ENCODE measurements at places on chromosomes 1 and 21. TPM values are rescaled to one million over a fixed set of nuclear protein-coding genes. Genes with fewer than 3 reads are reported as not detected.

DNA sequence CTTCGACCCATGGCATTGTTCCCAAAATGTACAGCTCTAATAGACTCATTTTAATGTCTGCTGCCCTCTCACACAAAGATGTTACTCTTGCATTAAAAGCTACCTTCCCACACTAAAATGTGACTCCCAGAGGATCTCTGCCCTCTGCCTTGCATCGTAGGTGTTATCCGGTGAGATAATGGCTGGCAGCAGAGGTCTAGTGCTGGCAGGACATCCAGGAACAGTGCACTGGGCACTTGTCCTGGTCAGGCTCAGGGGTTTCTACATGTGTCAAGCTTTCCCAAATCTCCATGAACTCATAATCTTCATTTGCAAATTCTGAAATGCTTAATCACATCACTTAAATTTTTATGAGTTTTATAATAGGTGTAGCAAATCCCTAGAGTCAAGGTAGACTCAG is 310.6 kb downstream of the LRRIQ3 start:
- no peak for DNase-seq

DNA sequence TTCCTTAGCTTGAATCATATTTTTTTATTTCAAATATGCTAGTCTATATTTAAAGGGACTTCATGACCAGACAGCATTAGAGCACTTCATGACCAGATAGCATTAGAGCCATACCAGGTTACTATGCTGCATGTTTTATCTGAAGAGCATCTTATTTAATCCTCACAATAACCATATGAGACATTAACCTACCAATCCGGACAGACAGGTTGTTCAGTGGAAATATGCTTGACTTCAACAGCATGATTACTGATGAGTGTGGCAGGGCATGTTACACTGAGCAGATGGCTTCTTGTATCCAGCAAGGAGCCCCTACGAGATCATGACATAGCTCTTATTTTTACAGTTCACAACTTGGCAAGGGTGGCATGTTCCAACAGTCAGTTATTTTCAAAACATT is 85.0 kb upstream of the KCTD3 start:
- DNase-seq, result no peak

Gene PLA2G2A
- total RNA-seq, result not detected

Gene CNKSR1
- 7.0 TPM for total RNA-seq

- DNase-seq, result no peak
Observed at GRCh38 chr1:245428681-245429080, 273.9 kb downstream of the KIF26B start.

Gene NUDT4B
- not detected for total RNA-seq

- no peak for DNase-seq
Observed at GRCh38 chr1:172489847-172490246, 43.1 kb upstream of the SUCO start.

DNA sequence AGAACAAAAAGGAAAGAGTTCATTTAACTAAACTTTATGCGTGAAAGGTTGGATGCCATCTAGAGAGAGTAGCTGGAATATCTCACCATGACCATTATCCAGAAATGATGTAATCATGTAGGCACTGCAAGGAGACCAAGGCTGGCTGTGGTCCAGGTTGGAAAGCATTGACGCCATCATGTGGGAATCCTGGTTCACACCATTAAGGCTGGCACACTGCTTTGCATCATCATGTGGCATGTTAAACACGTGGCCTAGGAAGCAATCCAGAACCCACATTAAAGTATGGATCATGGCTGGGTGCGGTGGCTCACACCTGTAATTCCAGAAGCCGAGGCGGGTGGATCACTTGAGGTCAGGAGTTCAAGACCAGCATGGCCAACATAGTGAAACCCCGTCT is 4.3 kb downstream of the ADAMTS1 start:
- DNase-seq, result no peak

DNA sequence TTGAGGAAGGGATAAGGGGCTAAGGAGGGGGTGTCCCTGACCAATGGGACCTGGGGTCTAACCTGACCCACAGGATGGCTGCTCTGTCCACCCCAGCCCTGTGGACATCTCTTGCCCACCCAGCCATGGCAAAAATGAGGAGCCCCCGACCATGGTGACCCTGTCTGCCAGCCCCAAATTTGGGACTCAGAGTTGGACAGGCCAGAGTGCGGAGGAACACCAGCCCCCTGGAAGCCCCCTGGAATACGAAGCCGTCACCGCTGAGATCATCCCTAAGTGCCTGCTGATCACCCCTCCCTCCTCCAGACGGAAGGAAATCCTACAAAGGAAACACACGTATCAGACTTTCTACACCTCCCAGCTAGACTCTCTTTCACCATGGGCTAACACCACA is 119.3 kb downstream of the SIK1 start:
- no peak for DNase-seq

Gene RNF223
- total RNA-seq, result not detected

Data from CD4-positive, CD25-positive, alpha-beta regulatory T cell (primary cell).